ENCODE measurements at places on chromosomes 16 and 17. TPM values are rescaled to one million over a fixed set of nuclear protein-coding genes. Genes with fewer than 3 reads are reported as not detected.

The KCNH6 gene
- total RNA-seq: not detected

The RPRML gene
- not detected for total RNA-seq

GRCh38 chr16:78570399-78571141, 471.1 kb downstream of the WWOX start:
- DNase-seq: no peak

- DNase-seq: no peak
Measured at GRCh38 chr17:41772218-41772585, 14.3 kb downstream of the JUP start.

DNA sequence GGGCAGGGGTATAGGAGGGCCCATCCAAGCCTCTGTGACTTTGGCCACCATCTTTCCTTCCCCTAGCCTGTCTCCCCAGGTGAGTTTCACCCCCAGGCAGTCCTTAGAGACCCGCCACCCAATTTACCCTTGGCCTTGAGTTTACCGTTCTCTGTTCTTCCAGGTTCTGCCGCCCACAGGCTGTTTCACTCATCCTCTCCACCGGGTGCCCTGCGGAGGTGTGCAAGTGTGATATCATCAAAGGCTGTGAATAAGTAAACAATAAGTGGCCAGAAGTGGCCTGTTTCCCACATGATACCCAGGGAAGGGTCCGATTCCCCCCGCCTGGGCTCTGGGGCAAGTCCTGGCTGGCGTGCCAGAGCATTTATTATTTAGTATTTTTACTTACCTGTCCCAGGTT, 15.1 kb upstream of the TLCD3B start:
- DNase-seq: no peak

- DNase-seq: peak; percentile 44
Measured at GRCh38 chr16:30585022-30585399, 486 bp downstream of the ZNF785 start.

GRCh38 chr17:56292578-56292977, 139.3 kb downstream of the ANKFN1 start:
- peak; percentile 28 for DNase-seq

DNA sequence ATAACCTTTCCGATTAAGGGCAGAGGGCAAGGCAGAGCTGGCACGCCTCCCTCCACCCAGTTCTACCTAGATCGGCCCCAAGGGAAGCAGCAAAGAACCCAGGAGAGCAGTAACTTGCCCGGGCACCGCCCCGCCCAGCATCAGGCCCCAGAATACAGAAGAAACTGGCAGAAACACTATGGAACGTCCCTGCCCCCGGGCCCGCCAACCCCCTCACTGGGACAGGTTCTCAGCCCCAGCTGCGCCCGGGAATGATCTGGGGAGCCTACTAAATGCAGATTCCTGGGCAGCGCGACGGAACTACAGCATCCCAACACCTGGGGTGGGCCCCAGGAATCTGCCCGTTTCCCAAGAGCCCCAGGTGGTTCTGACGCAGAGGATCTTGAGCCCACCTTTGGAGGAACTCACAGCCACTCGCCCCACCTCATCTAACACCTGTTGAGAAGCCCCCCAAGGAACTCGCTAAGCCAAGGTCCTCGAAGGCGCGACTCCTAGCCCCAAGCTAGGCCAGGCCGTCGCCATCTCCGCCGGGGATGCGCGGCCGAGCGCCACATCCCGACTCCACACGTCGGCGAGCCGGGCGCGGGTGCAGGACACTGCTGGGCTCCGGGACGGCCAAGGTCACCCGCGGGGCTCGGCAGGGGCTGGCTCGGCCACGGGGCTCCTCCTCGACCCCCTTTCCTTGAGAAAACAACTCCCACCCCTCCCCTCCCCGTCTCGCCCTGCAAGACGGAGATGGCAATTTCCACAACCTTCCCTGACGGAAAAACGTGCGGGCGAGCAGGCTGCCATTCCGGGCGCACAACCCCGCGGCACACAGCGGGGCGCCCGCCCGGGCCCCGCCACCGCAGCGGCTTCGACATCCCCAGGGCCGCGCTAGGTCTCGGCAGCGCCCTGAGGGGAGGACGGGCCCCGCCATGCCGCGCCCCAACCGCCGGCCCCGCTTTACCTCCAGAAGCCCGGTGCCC, 913 bp downstream of the CDIP1 start:
- DNase-seq: no peak

Data from activated CD8-positive, alpha-beta T cell treated with anti-CD3 and anti-CD28 coated beads for 36 hours (primary cell).